CMK (cell line): ENCODE measurements at places on chromosomes 16 and 17.

GRCh38 chr17:80482058-80482318, 5.6 kb upstream of the NPTX1 start:
- no peak for DNase-seq

DNA sequence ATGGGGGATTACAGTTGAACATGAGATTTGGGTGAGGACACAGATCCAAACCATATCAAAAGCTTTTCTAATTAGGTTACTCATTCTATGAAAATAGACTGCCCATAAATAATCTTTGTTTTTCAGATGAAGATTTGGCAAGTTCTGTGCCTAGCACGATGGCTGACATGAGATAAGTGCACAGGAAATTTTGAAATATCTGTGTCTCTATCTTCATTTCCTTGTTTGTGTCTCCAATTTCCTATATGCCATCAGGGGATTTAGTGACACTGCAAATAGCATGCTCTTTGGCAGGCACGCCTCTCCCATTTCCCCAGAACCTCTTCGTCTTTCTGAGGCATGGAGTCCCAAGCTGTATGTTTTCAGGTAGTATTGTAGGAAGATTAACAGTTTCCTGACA, 544.6 kb downstream of the CDH13 start:
- no peak for DNase-seq

DNA sequence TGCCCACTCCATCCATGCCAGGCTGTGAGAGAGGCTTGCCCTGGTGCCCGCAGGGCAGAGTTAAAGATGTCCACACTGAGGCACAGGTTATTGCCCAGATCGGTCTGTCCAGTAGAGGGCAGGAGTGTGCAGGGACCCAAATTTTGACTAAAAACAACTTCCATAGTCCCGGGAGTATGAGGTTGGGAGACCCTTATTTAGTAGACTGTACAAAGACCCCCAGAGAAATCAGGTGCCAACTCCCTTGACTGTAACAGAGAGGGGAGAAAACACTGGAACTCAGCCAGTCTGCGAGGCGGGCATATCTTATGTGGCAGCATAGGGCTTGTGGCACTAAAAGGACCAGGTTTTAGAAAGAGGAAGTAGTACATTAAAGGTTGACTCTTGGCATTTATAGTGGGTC, 43.4 kb downstream of the HNF1B start:
- DNase-seq, result no peak

DNA sequence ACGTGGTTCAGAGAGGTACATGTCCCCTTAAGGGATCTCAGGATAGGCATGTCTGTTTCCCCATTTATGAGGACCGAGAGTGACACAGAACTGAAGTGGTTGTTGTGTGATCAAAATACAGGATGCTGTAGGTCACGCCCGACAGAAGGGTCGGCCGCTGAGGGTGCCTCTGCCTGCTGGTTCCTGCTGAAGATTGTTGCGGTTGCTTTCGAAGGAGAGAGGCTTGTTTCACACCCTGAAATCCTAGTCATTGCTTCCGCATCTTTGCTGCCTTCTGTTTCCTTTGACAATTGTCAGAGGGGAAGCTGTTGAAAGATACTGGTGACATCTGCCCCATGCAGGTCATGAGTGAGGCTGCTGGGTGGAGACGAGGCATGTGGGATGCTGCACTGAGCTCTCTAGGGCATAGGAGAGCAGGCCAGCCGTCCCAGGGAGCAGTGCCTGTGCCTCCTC, 3.8 kb upstream of the NAT9 start:
- peak; percentile 98 for DNase-seq

- DNase-seq, result no peak
Observed at GRCh38 chr16:75630052-75630451, 7.0 kb upstream of the ADAT1 start.

GRCh38 chr16:54324716-54325115, 38.1 kb upstream of the IRX3 start:
- DNase-seq, result no peak

DNA sequence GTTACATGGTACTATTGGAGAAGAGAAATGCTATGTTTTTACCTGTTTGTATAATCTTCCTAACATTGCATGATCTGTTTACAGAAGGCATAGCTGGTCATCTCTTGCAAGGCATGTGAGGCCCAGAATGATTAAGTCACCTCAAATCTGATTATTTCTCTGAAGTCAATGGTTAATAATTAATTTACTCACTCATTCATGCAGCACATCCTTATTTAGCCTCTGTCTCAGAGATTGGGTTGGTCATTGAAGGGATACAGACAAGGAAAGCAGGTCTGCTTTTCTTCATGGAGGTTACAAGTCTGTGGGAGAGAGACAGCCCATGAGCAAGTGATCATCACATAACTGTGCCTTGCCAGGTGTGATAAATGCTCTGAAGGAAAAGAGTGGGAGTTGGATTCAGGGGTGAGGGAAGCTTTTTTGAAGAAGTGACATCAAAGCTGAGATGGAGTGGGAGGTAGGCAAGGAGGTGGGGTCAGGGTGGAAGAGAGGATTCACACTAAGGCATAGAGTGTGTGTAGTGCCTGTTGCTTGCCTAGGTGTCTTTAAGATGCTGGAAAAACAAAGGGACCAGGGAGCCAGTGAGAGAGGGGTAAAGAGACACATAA, 16.3 kb upstream of the RBFOX1 start:
- no peak for DNase-seq

DNA sequence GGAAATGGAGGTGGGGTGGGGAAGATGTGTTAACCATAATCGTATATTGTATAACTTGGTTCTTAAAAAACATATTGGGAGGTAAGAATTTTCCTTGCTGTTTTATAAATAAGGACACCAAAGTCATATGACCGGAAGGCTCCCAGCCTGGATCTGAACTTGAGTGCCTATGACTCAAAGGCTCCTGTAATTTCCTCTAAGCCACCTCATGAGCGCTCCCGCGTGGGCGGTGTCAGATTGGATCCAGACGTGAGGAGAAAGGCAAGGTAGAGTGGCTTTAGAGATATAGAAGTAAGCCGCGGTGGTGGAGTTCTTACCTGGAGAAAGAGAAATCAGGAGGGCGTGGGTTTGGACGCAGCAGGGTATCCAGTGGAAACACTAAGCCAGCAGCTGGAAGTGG, 196.2 kb upstream of the NLRP1 start:
- DNase-seq, result no peak
